ENCODE measurements at places on chromosomes 4 and X. TPM values are rescaled to one million over a fixed set of nuclear protein-coding genes. Genes with fewer than 3 reads are reported as not detected.

Gene PRPS2
- polyA plus RNA-seq, result 9.5 TPM

Gene TMEM47
- 116 TPM for polyA plus RNA-seq

Gene GABRA4
- 0.08 TPM for polyA plus RNA-seq

Gene DAPP1
- 3.1 TPM for polyA plus RNA-seq

Gene CYBB
- 14.2 TPM for polyA plus RNA-seq

Gene TLL1
- polyA plus RNA-seq, result 2.5 TPM

Gene SYNPO2
- polyA plus RNA-seq, result 107 TPM

Gene SNCA
- 15.5 TPM for polyA plus RNA-seq

Gene GAB3
- polyA plus RNA-seq, result 5.7 TPM

Gene HSFX2
- 0.82 TPM for polyA plus RNA-seq

DNA sequence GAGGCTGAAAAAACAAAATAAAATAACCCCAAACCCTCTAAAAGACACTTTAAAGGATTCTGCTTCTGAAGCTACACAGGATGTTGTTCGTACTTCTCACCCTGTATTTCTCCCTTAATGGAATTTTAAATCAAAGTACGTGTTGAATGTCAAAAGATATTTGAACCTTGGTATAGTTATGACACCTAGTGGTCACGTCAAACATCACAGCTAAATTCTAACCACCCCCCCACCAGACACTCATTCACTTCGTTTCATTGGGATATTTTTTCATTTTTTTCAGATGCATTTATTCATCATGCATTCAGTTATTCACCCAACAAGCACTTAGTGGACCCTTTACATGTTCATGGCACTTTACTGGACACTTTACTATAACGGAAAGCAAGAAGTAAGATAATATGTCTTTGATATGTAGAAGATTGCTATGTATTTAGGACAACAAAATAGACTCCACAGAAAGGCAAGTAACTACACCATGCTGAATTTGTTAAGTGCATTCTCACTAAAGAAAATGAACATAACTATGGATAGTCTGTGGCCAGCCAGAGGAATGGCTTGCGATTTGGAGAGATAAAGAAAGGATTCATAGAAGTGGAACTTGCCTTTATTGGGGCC, 62.5 kb upstream of the GPR174 start:
- peak; percentile 67 for DNase-seq

DNA sequence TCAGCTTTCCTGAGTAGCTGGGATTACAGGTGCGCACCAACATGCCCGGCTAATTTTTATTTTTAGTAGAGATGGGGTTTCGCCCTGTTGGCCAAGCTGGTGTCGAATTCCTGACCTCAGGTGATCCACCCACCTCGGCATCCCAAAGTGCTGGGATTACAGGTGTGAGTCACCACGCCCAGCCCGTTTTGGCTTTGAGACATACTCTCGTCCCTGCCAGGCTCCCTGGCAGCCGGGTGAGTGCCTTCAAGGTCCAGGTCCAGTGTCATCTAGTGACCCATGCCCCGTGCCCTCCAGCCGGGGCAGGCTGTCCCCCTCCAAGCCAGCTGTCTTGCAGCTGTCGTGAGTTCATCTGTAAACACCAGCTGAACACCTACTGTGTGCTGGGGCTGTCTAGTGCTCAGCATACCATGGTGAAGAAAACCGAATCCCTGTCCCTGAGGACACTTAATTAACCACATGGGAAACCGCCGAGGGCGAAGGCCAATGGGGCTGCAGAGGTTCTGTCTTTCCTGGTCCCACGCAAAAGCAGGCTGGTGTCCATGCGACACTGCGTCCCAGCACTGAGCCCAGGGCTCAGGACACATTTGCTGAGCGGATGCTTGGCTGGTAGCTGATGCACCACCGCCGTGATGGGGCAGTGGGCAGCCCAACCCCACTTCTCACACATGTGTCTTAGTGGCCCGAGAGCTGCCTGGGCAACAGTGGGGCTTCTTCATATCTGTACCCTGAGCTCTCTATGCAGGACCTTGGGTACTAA, 21.9 kb downstream of the NSG1 start:
- DNase-seq, result no peak

DNA sequence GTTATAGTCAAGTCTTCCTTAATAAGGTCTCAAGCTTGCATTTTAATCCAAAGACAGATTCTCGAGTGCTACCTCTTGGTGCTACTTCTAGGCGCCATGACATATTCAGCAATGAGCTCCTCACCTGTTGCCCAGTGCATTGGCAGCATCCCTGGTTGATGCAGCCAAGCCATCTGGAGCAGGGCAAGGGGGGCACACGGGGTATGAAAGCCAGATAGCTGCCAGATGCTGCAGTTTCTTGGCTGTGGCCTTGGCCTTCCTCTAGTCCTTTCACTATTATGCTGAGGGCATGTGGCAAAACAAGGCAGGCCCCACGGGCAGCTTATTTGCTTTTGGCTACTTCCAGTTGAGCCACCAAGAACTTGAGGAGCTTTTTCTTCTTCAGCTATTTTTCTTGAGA, 168.6 kb upstream of the PGRMC2 start:
- DNase-seq, result no peak

DNA sequence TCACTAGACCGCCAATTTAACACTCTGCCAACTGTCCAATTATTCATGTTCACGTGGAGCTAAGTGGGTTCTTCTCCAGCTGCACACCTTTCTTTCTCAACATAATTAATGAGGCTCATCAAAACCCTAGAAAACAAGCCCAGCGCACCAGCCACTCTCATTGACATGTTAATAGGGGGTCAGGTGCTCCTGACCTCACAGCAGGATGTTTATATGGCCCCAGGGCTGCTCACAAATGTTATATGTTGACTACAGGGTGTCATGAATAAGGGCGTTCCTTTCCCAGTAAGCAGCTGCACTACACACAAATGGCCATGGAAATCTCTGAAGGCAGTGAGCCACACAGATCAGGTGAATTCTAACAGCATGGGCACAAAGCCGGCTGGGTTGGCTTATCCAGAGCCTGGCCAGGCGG, 209.8 kb downstream of the MGST2 start:
- DNase-seq, result peak; percentile 22

- DNase-seq, result no peak
Observed at GRCh38 chrX:85698921-85699320, 319.5 kb upstream of the POF1B start.

- DNase-seq, result no peak
Observed at GRCh38 chrX:118901991-118902390, 72.4 kb upstream of the LONRF3 start.

DNA sequence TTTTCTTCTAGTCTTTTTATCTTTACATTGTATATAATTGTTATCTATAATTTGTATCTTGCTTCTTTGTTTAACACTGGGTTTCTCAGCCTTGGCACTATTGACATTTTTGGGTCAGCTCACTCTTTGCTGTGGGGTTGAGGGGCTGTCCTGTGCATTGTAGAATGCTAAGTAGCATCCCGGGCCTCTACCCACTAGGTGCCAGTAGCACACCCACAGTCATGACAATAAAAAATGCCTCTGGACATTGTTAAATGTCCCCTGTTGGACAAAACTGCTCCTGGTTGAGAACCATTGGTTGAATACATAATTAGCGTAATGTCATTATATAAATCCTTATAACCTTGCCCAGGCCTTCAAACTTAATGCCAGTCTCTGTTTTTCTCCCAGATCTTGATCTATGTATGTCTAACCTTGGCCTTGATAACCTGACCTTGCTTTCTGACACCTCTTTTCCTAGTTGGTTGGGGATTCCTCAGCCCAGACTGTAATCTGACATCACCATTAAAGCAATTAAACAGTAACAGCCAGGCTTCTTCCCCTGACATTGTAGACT, 46.1 kb downstream of the DCX start:
- DNase-seq, result no peak

GRCh38 chr4:19823781-19824180, 427.9 kb upstream of the SLIT2 start:
- no peak for DNase-seq

DNA sequence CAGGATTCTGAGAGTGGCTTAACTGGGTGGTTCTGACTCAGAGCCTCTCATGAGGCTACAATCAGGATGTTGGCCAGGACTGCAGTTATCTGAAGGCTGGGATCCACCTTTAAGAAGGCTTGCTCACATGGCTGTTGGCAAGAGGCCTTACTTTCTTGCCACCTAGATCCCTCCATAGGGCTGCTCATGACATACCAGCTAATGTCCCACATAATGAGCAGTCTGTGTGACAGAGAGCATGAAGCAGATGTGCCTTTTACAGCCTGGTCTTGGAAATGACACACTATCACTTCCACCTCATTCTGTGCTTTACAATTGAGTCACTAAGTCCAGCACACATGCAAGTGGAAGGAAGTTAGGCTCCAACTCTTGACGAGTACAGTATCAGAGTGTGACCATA, 4.3 kb upstream of the RBM3 start:
- DNase-seq, result no peak

DNA sequence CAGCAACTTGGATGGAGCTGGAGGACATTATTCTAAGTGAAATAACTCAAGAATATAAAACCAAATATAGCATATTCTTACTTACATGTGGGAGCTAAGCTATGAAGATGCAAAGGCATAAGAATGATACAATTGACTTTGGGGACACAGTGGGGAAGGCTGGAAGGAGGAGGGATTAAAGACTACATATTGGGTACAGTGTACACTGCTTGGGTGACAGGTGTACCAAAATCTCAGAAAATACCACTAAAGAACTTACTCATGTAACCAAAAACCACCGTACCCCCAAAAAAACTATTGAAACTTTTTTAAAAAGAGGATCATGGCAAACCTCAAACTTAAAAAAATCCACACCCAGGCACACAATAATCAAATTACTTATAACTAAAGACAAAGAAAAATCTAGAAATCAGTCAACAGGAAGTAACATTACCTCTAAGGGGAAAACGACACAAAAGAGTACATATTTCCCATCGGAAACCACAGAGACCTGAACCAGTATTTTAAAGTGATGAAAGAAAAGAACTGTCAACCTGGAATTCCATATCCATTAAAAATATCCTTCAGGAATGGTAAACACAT, 241.8 kb downstream of the PRDM5 start:
- DNase-seq, result no peak

DNA sequence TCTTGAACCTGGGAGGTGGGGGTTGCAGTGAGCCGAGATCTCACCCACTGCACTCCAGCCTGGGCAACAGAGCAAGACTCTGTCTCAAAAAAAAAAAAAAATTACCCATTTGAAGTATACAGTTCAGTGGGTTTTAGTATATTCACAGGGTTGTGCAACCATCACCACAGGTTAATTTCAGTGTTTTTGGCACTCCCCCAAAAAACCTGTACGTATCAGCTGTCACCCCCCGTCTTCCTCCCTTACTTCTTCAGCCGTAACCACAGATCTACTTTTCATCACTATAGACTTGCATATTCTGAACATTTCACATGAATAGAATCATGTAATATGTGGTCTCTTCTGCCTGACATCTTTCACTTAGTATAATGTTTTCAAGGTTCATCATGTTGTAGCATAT, 11.7 kb upstream of the PTTG2 start:
- DNase-seq, result no peak

DNA sequence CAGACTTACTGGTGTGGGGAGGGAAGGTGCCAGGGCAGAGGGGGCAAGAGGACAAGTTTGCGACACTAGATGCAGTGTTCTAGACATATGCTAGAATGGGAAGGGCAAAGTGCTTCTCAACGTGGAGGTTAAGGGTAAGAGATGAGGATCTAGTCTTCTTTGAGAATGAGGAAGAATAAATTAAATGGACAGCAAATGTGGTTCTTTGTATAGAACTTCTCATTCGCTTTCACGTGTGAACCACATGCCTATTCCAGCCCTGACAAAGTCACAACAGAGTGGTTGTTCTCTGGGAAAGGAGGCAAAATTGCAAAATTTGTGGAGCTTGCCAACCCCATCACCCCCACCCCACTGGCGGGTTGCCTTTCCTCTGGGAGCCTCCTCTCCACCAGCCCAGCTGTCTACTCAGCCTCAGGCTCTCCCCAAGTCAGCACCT, 1.5 kb upstream of the ANXA5 start:
- DNase-seq, result no peak

DNA sequence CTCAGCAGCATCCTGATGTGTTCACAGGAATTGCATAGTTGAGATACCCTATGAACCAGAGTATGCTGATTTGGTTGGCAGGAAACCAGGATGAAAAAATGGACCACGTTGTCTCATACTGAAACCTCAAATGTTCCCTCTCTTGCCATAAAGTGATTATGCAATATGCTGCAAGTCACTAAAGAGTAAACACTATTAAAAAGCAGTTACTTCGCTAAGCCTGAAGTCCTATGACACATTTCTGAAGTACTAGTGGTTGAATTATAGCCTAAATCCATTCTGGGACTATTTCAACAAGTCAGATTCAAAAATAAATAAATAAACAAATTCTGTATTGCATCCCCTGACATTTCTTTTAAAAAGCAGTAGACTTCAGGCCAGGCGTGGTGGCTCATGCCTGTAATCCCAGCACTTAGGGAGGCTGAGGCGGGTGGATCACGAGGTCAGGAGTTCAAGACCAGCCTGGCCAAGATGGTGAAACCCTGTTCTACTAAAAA, 106.0 kb upstream of the NAP1L5 start:
- DNase-seq, result no peak

GRCh38 chr4:12579172-12579571, 905.0 kb downstream of the RAB28 start:
- DNase-seq, result no peak

GRCh38 chrX:1443496-1444075, 9.1 kb downstream of the ASMTL start:
- no peak for DNase-seq

- DNase-seq, result no peak
Observed at GRCh38 chr4:153024466-153024865, 88.3 kb downstream of the FHDC1 start.

- DNase-seq, result no peak
Observed at GRCh38 chrX:144715337-144715736, 532.0 kb upstream of the SPANXN1 start.

GRCh38 chr4:134636338-134637051, 434.9 kb upstream of the PABPC4L start:
- no peak for DNase-seq

DNA sequence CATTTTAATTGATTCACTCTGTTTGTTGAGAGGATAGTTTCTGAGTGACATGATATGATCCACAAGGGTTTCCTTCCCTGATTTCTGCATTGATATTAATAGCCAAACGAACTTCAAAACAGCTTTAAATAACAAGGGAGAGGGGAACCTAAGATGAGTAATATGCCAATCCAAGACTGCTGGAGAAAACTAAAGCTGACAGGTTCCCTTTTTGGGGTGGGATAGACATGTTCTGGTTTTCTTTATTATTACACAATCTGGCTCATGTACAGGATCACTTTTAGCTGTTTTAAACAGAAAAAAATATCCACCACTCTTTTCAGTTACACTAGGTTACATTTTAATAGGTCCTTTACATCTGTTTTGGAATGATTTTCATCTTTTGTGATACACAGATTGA, 182.2 kb downstream of the AR start:
- no peak for DNase-seq

DNA sequence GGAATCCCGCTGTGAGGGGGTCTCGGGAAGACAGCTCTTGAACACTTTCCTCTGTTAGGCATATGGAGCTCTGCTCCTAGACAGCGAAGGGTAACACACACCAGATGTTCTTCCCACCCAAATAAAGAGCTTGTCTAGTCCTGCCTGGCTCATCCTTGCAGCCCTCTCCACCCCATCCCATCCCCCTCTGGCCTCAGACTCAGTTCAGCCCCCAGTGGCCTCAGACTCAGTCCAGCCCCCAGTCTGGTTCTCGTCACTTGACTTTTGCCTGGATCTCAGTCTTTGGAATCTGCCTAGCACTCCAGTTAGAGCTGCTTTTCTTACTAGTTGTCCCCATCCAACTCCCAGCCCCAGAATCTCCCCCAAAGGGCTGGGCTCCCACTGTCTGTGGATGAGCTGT, 14.9 kb downstream of the RAB33A start:
- no peak for DNase-seq

GRCh38 chr4:8182858-8183725, 16.0 kb upstream of the SH3TC1 start:
- no peak for DNase-seq

- no peak for DNase-seq
Observed at GRCh38 chr4:177236886-177237285, 72.8 kb upstream of the NEIL3 start.

All from muscle of arm (tissue), 14 donors.